NCI-H187 (cell line): ENCODE measurements at places on chromosomes 2 and 18.

GRCh38 chr2:10141736-10142639 is 19.4 kb downstream of the RRM2 start:
- DNase-seq, result no peak

GRCh38 chr2:234951664-234952269 is at the start of gene SH3BP4:
SH3BP4 (plus strand) TSS chr2:234952017; CDS start chr2:235035003, 82,986 bp downstream.
- DNase-seq, result no peak

GRCh38 chr18:27142891-27143290 is 42.2 kb downstream of the CHST9 start:
- no peak for DNase-seq

DNA sequence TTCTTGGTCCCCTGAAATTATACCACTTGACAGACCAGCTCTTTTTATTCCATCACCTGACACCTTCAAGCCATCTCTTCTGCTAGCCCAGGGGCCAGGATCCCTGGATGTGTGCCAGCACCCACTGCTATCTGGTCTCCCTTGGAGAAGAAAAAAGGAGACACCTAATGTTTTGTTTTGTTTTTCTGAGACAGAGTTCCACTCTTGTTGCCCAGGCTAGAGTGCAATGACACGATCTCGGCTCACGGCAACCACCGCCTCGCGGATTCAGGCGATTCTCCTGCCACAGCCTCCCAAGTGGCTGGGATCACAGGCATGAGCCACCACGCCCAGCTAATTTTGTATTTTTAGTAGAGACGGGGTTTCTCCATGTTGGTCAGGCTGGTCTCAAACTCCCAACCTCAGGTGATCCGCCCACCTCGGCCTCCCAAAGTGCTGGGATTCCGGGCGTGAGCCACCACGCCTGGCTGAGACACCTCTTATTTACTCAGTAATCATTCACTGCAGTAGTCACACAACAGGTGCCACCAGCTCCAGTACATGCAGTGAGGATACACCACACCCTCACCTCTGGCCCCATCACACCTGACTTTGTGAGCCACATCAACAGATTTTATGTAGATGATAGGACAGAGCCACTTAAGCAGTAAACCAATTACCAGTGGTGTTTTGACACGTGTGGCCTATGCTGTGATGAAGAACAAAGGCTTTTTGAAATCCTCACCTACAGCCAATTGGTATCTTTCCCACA is 42.8 kb upstream of the PCBP1 start:
- no peak for DNase-seq

DNA sequence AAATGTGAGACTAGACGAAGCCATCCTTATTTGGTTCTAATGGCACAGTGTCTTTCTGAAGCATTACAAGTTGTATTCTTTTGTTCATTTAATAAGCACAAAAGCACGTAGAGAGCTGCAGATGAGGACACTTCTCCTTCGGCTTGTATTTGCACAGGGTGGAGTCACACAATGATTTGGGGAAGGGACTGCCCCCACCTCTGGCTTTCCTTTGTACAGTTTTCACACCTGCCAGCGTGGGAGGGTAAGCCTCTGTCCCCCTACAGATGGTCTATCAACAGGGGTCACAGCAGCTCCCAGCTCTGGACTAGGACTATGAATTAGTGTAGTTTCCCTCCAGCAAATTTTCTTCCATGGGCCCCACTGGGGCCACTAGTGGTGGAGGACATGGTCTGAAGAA is 108.2 kb upstream of the KLHL14 start:
- no peak for DNase-seq

- no peak for DNase-seq
These were observed 840.3 kb upstream of the ZEB2 start for GRCh38 chr2:145360129-145360790.

GRCh38 chr2:74908748-74909444 is 49.5 kb upstream of the POLE4 start:
- DNase-seq, result no peak

DNA sequence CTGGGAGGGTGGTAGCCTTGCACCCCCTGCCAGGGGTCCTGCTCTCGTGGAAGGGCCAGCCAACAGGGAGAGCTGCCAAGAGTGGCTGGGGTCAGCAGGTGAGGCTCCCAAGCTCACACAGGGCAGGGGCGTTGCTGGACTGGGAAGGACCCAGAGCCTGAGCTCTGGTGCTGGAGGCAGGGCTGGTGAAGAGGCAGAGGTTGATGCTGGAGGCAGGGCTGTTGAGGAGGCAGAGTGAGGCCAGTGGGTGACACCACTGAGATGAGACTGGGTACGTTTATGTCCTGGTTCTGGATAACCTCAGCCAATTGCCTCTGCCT is 7.0 kb downstream of the ADRA2B start:
- DNase-seq, result no peak

DNA sequence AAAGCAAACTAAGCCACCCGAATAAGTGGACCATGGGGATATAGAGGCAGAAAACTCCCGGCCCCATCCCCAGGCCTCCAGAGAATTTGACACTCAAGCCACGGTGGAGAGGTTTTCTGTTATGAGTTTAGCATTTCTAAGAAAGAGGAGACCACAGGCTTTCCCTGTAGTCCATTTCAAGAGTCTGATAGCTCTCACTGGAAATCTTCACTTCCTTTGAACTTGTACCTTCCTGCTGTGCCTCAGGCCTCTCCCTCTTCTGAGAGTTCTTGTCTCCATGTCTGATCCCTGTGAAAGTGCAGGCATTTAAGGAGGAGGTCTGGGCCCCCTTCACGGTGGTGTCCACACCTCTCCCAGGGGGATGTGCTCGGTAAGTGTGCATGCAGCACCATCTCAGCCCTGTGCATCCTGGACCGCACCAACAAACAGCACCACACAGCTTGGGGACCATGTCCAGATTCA is 113.7 kb downstream of the BCL2 start:
- no peak for DNase-seq

DNA sequence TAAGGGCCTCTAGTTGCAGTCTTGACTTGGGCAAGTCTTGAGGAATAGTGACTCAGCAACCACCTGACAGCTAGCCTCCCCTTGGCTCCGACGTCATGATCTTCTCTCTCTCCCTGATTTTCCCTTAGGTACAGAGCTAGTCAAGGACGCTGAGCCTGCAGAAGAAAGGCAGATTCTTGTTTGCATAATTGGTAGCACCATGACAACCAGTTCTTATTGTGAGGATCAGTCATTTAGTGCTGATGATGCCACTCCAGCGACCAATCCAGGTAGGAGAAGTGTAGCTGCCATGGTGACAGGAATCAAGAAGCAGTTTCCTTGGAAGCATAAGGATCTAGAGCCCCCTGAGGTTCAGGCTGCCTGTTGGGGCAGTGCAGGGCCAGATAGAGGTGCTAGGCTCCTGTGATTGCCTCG is 2.8 kb upstream of the RESP18 start:
- DNase-seq, result no peak

GRCh38 chr18:5998166-5998881 is 103.0 kb upstream of the TMEM200C start:
- no peak for DNase-seq

DNA sequence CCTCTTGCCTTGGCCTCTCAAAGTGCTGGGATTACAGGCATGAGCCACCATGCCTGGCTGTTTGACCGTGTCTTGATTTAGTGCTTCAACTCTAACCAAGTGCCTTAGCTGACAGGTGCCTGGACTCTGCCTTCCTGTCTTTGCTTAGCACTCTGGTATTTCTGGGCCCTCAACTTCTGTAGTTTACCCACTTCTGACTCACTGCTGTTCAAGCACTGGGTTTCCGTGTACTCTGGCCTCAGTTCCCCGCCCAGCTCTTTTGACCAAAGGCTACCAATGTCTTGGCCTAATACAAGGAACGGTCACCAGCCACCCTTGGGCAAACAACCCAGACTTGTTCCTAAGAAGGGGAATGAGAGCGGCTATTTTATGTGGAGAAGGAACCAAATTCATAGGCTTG is 35.7 kb upstream of the CABLES1 start:
- no peak for DNase-seq

- DNase-seq, result peak; percentile 11
These were observed 112.4 kb upstream of the ZNF236 start for GRCh38 chr18:76709659-76710645.

- peak; percentile 99 for DNase-seq
These were observed 114.5 kb downstream of the RNF144A start for GRCh38 chr2:7031547-7032245.

DNA sequence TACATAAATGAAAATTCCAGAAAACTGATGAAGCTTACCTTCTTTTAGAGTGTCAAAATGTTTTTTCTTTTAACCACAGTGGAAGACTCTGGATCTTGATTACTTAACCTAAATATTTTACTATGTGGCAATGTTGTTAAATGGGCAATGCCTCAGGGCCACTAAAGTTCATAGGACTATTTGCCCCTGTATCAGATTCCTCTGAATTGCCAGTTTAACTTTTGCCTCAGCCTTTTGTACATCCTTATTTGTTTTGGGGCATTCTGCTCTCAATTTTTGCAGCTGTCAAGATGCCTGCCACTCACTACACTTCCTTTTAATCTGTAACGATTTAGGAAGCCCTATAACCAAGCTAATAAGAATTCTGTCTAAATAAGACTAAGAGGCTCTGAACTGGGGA is 31.7 kb upstream of the SERTAD2 start:
- DNase-seq, result no peak

DNA sequence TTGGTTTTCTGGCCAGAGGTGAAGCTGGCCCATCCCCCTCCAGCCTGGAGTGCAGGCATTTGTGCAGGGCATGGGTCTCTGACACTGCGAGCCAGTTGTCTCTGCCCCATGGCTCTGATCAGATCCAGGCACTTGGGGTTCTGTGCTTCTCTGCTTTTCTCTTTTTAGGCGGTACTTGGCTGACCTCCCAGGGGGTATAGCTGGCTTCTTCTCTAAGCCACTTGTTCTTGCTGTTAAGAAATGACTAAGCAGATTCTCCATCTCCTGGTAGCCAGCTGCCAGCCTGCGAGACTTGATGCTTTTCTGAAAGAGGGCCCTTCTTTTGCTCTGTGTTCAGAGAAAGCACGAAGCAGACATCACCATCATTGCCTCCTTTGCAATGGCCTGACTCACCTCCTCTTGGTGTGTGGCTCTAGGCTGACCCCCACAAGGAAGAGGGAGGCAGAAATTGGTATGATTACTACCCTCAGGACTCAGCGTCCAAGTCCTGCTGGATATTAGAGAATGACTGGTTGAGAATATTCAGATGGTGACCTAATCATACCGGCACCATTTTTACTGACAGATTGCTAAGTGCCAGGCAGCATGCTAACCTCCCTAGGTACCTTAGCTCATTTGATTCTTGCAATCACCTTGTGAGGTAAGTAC is 32.7 kb downstream of the TNP1 start:
- no peak for DNase-seq

- no peak for DNase-seq
These were observed 16.8 kb upstream of the ATP8B1 start for GRCh38 chr18:57819671-57820460.

DNA sequence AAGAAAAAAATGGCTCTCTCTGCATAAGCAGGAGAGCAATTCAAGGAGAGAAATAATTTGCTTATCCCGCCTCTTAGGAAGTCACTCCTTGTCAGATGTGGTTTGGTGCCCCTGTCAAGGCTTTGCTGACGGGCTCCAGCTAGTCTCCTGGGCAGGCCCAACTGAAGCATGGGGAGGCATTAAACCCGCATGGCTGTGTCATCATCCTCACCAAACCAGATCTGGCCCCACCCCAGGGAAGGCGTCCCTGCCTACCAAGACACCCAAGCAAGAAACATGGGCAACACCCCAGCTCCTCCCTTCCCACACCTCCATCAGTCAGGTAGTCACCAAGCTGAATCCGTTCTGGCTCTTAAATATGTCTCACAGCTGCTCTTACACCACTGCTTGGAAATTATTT is 108.0 kb downstream of the SGPP2 start:
- DNase-seq, result no peak

- DNase-seq, result no peak
These were observed 106.4 kb upstream of the RBBP8 start for GRCh38 chr18:22826726-22827125.

DNA sequence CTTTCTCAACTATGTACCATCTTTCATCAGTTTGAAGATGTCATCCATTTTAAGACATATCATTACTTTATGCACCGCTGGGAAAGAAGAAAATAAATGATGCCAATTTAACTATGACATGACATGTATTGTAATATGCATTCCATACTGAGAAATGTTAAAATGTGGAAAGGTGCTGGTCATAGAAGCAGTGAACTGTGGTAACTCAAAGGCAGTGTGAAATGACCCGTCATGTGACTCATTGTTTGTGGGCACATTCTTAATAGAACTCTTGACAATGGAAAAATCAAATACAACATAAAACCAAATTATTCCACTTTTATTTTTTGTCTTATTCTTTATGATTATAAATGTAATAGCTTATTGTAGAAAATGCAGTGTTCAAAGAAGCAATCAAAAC is 455.0 kb upstream of the ST6GAL2 start:
- no peak for DNase-seq

DNA sequence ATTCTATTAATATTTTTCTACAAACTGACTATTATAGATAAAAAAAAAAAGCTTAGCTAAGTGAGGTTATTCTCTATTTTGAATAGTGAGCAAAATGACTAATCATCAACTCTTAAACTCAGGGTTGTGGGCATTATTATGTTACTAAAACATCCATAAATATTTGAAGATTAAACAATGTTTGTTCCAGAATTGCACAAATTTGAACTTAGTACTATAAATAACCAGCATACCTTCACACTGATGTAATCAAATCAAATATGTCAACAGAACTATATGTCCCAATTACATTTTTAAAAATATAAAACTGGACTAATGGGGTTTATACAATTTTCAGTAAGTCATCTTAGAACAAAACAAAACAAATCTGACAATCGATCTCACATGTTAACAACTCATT is 800.9 kb downstream of the LRP1B start:
- no peak for DNase-seq

DNA sequence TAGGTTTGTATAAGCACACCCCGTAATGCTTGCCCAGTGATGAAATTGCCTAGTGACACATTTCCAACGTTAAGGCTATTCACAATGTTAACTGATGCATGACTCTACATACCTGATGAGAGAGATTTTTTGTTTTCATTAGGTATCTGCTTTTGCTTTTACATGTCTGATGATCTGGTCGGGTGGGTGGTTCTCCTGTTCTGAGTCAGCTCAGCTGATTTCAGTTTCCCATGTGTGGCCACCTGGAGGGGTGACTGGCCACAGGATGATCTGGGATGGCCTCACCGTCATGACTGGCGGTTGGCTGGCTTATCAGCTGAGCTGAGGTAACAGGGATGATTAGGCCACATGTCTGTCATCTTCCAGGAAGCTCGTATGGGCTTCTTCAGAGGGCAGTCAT is 33.8 kb upstream of the ACYP2 start:
- DNase-seq, result peak; percentile 5

DNA sequence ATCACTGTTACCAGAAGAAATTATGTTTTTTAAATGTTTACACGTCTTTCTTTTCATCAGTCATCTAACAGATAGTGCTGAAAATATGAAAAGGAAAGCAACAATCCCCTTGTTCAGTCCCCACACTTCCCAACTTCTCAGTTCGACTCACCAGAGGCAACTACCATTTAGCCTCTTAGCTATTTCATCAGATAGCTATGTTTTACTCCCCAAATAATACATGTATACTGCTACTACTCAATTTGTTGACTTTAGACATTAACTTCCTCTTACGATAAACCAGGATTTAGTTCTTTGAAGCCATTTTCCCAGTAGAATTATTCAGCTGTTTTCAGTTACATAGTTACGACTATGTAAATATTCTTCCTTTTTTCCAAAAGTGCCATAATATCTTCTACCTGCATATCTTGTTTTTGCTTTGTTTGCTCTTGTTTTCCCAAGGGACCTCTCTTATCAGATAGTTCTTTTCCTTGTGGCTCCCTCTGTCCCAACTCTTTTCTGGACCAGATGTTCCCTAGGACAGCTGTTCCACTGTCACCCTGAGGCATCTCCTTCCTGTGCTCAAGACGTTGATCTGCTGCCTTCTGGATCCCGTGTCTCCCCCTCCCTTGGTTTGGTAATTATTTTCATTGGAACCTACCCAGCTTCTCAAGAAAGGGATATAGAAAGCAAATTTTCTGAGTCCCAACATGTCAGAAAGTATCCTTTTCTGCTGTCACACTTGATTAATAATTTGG is 289.3 kb upstream of the TANK start:
- DNase-seq, result no peak
